ENCODE measurements at places on chromosomes 5 and 9.

- DNase-seq = no peak
These were observed 32.1 kb upstream of the ALDOB start for GRCh38 chr9:101467690-101468089.

- DNase-seq = no peak
These were observed 1.4 kb upstream of the CAMSAP1 start for GRCh38 chr9:135908754-135909204.

DNA sequence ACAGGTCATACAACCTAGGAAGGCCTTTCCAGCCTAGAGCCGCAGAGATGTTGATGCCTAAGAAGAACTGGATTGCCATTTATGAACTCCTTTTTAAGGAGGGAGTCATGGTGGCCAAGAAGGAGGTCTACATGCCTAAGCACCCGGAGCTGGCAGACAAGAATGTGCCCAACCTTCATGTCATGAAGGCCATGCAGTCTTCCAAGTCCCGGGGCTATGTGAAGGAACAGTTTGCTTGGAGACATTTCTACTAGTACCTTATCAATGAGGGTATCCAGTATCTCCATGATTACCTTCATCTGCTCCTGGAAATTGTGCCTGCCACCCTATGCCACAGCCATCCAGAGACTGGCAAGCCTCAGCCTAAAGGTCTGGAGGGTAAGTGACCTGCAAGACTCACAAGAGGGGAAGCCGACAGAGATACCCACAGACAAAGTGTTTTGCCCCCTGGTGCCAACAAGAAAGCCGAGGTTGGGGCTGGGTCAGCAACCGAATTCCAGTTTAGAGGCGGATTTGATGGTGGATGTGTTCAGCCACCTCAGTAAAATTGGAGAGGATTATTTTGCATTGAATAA, 11.2 kb upstream of the CDKN2AIPNL start:
- no peak for DNase-seq

GRCh38 chr9:99167694-99168093, 54.0 kb downstream of the ALG2 start:
- no peak for DNase-seq

DNA sequence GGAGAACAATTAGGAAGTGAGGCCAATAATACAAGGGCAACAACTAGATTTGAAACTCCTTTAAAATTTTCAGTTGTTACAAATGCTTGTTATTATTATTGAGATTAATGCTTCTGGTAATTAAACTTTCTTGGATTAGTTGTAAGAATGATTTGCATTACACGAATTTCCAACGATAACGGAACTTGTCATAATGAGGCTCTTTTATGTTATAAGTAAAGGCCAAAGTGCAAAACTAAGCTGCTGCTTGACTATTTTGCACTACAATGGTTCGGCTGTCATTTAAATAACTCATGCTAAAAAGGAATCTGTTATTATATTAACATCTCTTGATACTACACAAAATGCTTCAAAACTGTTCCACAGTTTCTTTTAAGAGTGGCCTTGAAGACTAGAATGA, 1007.1 kb downstream of the PTPRD start:
- no peak for DNase-seq

GRCh38 chr5:174725991-174726601, 1.7 kb downstream of the MSX2 start:
- DNase-seq = no peak

All from muscle of back (tissue), 13 donors.